ENCODE measurements at places on chromosomes 1 and 21.

DNA sequence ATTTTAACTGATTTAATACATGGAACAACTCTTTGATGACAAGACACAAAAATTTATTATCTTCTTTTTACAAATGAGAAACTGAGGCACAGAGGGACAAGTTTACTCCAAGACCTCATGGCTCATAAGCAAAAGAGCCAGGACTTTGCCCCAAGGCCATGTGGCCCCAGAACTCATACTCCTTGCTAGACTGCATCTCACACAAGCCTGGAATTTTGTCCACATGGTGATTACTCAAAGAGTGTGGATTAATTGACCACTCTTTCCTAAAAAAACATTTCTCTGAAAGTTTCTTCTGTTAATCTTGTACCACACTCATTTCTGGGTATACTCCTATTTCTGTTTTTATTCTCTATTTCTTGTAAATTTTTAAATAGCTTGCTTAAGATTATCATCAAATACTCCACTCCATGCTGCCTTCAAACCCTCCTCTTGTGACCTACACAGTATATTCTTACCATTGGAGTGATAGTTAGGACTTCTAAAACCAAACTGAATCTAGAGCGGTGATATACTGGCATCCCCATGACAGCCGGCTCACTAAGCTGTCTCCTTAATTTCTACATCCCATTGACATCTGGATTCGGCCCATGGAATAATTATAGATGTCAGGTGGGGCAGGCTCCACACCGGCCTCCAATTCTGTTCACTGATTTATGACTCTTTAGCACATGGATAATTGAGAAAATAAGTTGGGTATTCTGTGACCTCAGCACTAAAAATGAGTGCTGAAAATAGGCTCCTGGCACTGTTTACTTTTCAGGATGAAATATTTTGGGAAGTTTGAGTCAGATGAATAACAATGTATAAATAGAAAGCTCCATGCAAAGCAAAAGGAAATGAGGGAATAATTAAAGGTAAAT, 16.1 kb downstream of the RGS4 start:
- no peak for DNase-seq

- no peak for DNase-seq
Measured at GRCh38 chr1:87794788-87795614, 466.3 kb downstream of the LMO4 start.

DNA sequence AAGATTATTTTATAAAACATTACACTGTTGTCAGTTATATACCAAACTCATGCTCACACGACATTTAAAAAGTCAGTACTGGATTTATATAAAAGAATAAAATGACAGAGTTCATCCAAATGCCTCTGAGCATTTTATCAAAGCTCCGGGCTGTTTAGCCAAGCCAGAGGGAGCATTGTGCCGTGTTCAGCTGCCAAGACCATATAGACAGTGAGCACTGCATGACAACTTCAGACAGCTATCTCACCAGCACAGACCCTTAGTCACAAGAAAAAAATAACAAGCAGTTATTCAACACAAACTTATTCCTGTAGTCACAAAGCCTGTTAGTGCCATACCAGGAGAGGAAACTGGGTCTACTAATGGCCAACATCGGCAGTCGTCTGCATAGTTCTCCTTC, 88.0 kb upstream of the PBX1 start:
- no peak for DNase-seq

DNA sequence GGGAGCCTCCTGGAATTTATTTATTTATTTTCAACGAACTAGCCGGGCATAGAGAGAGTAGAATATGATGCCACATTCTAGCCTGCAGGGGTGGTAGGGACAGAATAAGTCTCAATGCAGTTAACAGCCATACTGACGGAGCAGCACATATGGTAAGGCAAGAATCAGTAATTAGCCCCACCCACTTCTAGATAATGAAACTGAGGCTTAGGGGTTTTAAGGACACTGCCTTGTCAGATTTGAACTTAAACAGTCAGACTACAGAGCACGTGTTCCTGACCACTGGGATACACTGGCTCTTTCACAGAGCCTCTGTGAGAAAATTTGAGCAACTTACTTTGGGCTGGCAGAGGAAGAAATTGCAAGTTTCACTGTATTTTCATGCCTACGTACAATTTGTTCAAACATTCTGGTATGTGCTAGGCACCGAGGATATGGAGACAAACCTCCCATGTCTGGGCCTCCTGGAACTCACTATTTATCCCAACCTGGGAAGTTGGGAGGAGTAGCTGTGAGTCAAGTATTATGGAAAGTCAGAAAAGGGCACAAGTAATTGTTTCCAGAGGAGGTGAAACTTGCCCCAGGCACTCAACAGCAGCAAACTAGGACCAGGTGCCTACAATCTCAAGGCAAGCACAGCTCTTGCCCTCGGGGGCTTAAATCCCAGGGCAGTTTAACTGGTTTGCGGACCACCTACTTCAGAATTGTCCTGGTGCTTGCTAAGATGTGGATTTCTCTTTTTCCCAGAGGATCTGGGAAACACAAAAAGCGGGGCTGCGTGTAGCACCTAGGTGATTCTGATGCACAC, 1.6 kb upstream of the CLIC4 start:
- no peak for DNase-seq

DNA sequence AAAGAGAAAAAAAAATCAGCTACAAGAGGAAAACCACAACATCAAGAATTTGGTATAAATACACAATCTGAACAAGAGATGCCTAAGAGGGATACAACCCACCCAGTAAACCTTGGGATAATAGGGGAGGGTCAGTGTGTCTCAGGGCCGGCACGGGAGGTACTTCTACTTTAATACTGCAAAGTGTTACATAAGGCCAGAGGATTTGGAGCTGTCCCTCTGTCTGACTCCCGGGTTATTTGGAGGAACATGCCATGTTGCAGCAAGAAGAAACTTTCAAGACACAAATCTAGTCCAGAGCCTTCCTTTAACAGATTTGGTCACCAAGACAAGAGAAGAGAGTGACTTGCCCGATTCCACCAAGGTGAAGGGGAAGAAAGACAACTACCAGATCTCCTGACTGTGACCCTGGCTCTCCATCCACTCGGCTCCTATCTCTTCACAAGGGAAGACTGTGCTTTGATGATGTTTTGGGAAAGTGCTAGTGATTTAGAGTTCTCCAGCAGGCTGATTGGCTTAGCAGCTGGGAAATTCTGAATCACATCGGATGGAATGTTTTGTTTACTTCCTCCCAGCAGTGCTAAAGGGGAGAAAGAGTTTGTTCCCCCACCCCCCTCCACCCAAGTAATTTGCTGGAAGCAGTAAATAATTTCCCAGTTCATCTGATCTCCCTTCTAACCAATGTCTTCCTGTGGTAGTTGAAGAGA, 29.3 kb downstream of the SGIP1 start:
- DNase-seq, result no peak

DNA sequence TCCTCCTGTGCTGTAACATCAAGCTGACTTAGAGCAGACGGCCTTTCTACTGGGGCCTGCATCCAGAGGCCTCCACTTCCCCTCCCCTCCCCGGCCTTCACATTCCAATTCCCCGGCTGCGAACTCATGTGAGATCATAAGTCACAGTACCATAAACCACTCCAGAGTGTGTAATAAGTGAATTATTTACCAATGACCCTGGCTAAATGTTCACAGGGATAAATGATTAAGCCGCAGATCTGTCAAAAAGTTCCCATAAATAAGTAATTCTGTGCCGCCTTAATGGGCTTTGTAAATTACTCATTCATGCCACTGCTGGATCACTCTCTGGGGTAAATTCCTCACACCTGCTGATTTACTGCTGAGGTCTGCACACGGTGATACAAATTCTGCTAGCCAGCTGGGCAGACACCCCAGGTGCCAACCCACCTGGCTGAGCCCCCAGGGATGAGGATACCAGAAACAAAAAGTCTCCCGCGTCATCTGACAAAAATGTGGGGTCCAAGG, 27.4 kb upstream of the KIRREL1 start:
- DNase-seq, result no peak

DNA sequence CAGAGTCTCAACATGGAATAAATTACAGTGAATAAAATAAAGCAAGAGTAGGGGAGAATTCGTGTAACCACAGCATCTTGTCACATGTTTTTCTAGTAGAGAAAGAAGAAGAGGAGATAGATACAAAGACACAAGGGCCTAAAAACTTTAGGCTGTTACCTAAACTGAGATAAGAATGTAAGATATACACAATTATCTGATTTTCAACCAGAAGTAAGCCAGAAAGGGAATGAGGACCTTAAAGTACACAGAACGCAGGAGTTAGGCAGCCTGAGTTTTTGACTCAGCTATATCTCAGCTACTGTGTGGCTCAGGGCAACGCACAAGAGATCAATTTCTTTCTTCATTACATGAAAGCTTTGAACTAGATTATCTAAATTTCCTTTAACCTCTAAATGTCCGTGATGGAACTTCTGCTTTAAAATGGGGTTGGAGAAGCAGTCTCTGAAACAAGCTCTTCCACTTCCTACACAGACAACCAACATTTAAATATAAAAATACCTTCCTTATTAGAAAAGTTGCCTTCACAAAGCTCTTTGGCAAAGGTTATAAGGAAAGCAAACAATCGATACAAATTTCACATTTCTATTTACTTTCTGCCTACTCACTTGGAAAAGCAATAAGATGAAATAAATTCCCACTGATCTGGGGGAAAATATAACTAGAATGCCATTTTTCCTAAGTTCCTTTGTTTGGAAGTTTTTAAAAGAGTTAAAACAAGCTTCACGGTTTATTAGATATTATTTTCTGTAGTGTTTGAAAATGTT, 5.2 kb upstream of the RGS13 start:
- no peak for DNase-seq

GRCh38 chr1:16296643-16297042, 55.6 kb downstream of the FBXO42 start:
- no peak for DNase-seq

- DNase-seq, result no peak
Measured at GRCh38 chr1:161166669-161167548, 683 bp downstream of the PPOX start.

DNA sequence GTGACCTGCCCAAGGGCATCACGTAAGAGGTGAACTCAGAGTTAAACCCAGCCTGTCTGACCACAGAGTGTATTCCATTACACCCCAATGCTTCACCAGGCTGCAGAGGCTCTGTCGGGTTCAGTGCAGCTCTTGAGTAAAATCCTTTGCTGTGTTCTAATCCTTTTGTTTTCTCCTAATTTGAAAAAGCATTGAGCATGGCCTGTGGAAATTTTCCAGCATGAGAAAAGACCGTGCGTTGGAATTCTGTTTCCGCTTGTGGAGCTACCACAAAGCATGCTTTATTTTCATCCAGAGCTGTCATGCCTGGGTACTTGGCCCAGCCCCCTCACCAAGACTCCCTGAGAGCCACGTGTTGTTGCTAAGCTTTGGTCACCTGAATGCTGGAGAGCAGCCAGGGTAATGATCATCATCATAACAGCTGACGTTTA, 317.6 kb downstream of the PRDM2 start:
- DNase-seq, result no peak

- DNase-seq, result no peak
Measured at GRCh38 chr1:220917535-220918209, 38.4 kb downstream of the HLX start.

DNA sequence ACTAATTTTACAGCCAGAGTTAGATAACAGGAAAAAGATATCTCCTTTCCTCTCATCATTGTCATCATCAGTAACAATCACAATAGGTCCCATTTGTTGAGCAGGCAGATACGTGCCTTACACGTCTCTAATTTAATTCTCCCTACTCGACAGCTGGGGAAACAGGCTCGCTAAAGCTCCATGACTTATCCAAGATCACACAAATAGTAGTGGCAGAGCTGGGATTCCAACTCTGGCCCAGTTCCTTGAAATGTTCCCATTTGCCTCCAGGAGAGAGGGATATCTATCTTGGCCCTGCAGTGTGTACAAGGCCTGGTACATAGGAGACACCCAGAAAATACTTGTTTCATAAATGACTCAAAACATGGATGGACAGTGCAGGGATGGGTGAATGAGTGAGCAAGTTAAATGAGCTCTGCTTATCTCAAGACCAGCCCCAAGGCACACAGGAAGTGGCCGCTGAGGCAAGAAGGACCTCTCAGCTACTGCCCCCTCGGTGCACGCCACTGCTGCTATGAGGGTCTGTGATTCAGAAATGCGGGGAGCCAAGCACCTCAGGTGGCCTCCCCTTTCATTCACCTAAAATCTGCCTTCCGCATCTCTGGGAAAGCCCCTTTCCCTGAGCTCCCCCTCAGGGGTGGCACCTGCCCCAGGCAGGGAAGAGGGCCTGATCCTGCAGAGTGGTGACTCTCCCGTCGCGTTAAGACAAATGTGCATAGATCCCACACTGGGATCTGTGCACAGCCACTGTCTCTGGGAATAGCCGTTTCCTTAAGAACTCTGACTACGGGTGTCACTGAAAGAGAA, 3.6 kb downstream of the KCNN3 start:
- no peak for DNase-seq

DNA sequence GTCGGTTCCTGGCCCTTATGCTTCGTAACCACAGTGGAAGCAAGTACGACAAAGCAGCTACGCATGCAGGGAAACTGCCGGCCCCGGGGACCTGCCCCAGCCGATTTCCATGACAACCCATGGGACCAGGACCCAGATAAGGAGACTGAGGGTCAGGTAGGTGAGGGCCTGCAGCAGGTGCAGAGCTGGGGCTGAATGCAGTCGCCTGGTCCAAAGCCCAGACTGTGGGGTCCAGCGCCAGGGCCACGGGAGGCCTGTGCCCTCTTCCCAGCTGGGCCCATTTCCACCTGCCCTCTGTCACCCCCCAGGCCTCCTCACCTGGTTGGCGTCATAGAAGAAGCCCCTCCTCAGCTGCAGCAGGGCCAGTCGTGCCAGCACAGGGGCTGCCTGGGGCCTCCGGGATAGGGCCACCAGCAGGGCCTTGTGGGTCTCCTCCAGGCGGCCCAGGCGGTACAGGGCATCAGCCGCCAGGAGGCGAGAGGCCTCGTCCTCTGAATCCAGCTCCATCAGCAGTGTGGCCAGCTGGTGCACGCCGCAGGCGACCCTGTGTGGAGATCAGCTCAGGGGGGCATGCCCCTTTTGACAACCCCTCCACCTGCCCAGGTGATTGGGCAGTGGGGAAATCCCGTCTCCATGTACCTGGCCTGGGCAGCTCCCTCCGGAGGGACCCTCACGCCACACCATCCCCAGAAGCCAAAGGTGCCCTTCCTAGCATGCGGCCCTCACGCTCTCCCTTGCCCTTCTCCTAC, 14.2 kb downstream of the TTC34 start:
- no peak for DNase-seq

- DNase-seq, result no peak
Measured at GRCh38 chr1:63718541-63718970, 55.3 kb upstream of the ROR1 start.

DNA sequence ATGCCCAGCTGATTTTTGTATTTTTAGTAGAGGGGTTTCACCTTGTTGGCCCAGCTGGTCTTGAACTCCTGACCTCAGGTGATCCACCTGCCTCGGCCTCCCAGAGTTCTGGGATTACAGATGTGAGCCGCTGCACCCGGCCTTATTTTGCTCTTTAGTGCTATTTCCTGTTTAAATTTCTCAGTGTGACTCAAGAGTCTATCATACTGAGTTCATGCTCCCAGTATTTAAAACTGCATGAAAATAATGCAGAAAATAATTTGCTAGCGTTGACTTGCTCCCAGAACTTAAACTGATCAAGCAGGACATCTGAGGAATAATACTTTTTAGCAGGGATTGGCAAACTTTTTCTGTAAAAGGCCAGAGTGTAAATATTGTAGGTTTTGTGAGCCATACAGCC, 86.4 kb upstream of the C1orf21 start:
- DNase-seq, result no peak

- DNase-seq, result no peak
Measured at GRCh38 chr1:110003747-110004428, 19.3 kb downstream of the AHCYL1 start.

GRCh38 chr1:104190821-104191220, 441.1 kb downstream of the AMY1C start:
- no peak for DNase-seq

Measured in activated gamma-delta T cell treated with anti-CD3 and anti-CD28 coated beads, Interleukin-2, amount 50 U/mL, for 16 hours (primary cell).